Activated T-cell treated with anti-CD3 and anti-CD28 coated beads, Interleukin-2, amount 50 U/mL, for 72 hours (primary cell): ENCODE measurements at places on chromosomes 2 and 18.

GRCh38 chr2:62415019-62415431, 91.0 kb downstream of the TMEM17 start:
- DNase-seq: no peak

- DNase-seq: no peak
Observed at GRCh38 chr2:227932001-227932400, 60.6 kb downstream of the DAW1 start.

GRCh38 chr2:81481994-81482368, 1177.4 kb upstream of the LRRTM1 start:
- DNase-seq: no peak

DNA sequence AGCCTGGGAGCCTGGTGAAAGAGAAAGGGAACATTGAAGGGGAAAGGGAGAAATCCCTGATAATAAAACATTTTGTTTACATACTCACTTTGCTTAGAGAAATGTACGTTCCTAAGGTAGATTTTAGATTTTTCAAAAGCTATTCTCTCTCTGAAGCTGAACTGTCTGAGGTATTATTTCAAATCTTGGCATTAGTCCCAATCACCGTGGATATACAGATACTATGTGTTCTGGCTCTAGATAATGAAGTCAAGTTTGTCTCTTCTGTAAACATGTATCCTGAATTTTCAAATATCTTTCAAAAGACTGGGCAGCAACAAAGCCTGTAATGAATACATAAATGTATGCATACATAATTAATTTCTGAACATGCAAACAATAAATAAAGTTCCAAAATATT, 1104.2 kb upstream of the FAM98A start:
- no peak for DNase-seq

DNA sequence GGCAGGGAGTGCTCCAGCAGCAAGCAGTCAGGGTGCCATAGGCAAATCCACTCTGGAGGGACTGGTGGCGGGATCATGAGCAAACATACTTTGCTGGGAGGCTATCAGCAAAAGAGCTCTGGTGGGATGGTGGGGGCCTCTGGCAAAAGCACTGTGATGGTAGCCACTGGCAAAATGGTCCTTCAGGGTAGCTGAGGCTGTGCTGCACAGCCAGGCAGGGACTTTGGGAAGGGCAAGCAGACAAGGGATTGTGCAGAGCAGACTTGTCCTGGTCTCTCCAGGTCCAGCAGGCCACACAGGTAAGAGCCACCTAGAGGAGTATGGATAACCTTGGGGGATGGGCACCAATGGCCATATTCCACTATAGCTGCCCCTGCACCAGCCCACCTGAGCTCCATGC, 129.4 kb upstream of the OTOS start:
- no peak for DNase-seq

GRCh38 chr2:213187833-213188532, 36.6 kb upstream of the IKZF2 start:
- DNase-seq: no peak

DNA sequence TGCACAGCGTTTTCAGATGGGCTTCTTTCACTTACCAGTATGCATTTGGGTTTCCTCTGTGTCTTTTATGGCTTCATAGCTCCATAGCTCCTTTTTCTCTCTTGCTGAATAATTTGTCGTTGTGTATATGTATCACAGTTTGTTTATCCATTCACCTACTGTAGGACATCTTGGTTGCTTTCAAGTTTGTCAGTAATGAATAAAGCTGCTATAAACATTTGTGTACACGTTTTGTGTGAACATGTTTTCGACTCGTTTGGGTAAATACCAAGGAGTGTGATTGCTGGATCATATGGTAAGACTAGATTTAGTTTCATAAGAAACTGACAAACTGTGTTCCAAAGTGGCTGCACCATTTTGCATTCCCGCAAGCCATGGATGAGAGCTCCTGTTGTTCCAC, 94.7 kb downstream of the FAM168B start:
- DNase-seq: no peak

GRCh38 chr2:130378206-130378897, 22.5 kb downstream of the PTPN18 start:
- no peak for DNase-seq

- no peak for DNase-seq
Observed at GRCh38 chr2:168517816-168518215, 61.7 kb downstream of the CERS6 start.

DNA sequence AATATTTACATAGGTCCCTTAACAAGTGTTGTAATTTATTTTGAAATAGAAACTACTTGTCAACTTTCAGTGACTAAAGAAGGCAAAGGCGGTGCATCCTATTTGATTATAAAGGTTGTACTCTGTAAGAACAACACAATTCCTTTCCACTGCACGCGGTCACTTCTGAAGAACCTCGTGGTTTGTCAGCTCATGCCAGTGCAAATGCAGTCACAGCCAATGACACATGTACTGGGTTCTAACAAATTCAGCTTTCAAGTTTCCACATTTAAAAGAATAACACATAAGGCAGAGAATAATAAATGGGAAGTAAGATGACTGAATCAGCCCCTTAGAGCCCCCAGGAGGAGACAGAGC, 39.7 kb downstream of the CYB5A start:
- peak; percentile 23 for DNase-seq

GRCh38 chr2:233213011-233213410, 38.5 kb upstream of the ATG16L1 start:
- no peak for DNase-seq

- DNase-seq: no peak
Observed at GRCh38 chr2:37904993-37905392, 20.1 kb upstream of the RMDN2 start.

DNA sequence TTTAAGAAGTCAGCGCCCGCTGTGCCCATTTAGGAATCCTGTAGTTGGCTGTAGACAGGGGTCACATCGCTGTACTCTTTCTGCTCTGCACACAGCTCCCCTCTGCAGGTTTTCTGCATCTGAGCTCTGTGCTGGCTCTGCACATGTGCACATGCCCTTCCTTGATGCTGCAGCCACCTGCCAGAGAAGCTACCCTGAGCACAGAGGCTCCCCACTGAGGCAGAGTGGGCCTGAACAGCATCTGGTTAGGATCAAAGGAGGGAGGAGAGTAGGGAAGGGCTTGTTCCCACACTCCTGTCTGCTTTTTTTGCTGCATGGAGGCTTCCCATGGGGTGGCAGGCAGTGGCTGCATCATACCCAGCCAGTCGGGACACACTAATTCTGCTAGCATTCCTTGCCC, 238.9 kb downstream of the FHOD3 start:
- DNase-seq: no peak

DNA sequence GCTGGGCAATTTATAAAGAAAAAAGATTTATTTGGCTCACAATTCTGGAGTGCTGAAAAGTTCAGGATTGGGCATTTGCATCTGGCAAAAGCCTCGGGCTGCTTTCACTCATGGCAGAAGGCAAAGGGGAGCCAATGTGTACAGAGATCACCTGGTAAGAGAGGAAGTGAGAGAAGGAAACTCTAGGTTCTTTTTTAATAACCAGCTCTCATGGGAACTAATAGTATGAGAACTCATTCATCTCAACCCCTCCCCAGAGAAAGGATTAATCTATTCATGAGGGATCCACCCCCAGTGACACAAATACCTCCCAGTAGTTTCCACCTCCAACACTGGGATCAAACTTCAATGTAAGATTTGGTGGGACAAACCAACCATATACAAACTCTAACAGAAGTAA, 129.0 kb downstream of the EVA1A start:
- DNase-seq: no peak

- no peak for DNase-seq
Observed at GRCh38 chr2:29262681-29263260, 147.6 kb downstream of the CLIP4 start.

GRCh38 chr18:38453880-38454279, 888.3 kb upstream of the CELF4 start:
- DNase-seq: no peak

DNA sequence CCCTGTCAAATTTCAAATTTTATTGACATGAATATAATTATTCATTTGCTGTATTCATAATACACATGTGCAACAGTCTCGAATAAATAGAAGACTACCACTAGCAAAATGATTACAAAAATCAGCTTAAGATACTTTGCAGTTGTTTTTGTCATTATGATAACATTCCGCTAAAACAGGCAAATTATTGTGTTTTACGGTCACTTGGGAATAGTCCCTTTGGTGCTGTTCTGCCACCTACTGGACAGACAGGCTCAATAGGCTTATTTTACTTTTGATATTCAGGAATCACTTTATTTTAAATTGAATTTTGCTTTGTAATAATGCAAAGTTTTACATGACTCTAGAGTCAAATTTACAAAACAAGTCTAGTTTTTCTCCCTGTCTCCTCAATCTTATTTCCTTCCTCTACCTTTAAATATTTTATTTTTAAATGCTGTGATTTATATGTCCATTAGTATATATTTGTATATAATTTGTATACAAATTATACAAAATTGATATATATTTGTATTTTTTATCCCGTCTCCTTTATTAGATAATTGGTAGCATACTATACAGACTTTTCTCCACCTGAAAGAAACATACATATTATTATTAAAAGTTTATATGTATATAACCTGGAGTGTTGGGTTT, 456.3 kb downstream of the DLGAP1 start:
- peak; percentile 12 for DNase-seq

DNA sequence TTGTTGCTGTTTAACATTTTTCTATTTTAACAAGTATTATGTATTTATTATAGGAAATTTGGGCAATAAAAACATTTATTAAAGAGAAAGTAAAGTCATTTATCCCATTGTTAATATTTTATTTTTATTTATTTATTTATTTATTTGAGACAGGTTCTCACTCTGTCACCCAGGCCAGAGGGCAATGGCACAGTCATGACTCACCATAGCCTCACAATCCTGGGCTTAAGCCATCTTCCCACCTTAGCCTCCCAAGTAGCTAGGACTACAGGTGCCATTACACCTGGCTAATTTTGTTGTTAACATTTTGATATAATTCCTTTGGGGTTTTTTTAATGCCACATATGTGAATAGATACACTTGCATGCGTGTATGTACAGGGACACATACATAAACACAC, 165.9 kb upstream of the STON1 start:
- DNase-seq: no peak

DNA sequence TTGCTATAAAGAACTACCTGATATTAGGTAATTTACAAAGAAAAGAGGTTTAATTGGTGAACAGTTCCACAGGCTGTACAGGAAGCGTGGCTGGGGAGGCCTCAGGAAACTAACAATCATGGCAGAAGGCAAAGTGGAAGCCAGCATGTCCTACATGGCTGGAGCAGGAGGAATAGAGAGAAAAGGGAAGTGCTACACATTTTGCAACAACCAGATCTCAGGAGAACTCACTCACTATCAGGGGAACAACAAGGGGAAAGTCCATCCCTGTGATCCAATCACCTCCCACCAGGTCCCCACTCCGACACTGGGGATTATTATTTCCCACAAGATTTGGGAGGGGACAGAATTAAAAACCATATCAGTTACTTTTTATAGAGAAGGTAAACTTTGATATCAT, 273.5 kb upstream of the MMADHC start:
- DNase-seq: no peak
